Right lobe of liver (tissue), 6 donors: ENCODE measurements at places on chromosomes 7 and 10.

GRCh38 chr10:128528781-128529180, 402.6 kb upstream of the MKI67 start:
- no peak overlapping the region for H3K27ac ChIP-seq
- H3K4me3 ChIP-seq: no peak overlapping the region
- no peaks in the 10 kb centered on the region for H3K4me1 ChIP-seq
- no peak for DNase-seq

- no peak for DNase-seq
- H3K27ac ChIP-seq: no peak overlapping the region
- no peaks in the 10 kb centered on the region for H3K4me1 ChIP-seq
- no peaks in the 10 kb centered on the region for H3K27me3 ChIP-seq
- no peaks in the 10 kb centered on the region for H3K36me3 ChIP-seq
- H3K4me3 ChIP-seq: no peak overlapping the region
These were observed 131.3 kb upstream of the NPVF start for GRCh38 chr7:25359471-25360059.

DNA sequence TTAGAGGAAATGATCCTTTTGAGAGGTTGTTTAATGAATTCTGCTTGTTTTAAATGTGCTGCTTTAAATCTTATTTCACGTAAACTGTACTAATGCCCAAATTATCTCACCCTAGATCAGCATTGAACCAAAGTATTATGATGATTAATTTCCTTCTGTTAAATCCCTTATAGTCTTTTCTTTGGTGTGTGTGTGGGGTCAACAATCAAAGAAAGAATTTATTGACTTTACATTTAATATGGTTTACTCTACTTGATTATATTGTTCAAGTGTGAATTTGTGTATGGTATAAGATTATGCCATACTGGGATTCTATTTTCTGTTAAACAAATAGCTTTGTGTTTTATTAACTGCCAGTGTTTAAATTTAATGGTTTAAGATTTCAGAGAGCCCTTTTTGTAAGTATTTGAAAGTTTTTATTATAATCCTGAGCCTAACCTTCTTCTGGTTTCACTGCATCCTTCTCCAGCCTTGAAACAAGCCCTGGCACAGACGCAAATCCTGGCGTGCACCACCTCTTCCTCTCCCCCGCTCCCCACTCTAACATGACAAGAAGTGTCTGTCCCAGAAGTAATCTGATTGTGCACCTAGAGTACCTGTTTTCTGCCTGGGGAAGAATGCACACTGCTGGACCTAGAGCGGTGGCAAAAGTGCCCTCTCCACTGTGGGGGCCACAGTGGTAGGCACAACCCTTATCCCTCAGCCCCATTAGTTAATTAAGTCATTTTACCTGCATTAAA, 70.6 kb downstream of the KAT6B start:
- H3K27ac ChIP-seq: no peak overlapping the region
- no peak overlapping the region for H3K4me3 ChIP-seq
- H3K27me3 ChIP-seq: no peaks in the 10 kb centered on the region
- no peaks in the 10 kb centered on the region for H3K4me1 ChIP-seq
- DNase-seq: no peak

GRCh38 chr10:67788028-67788886, 49.7 kb downstream of the DNAJC12 start:
- no peaks in the 10 kb centered on the region for H3K4me1 ChIP-seq
- H3K4me3 ChIP-seq: peak overlapping the region; percentile 9
- no peak overlapping the region for H3K27ac ChIP-seq
- DNase-seq: peak; percentile 86

- H3K4me1 ChIP-seq: no peaks in the 10 kb centered on the region
- no peak overlapping the region for H3K4me3 ChIP-seq
- peak; percentile 38 for DNase-seq
- H3K36me3 ChIP-seq: no peaks in the 10 kb centered on the region
These were observed 70.4 kb upstream of the APBB1IP start for GRCh38 chr10:26367771-26368170.

DNA sequence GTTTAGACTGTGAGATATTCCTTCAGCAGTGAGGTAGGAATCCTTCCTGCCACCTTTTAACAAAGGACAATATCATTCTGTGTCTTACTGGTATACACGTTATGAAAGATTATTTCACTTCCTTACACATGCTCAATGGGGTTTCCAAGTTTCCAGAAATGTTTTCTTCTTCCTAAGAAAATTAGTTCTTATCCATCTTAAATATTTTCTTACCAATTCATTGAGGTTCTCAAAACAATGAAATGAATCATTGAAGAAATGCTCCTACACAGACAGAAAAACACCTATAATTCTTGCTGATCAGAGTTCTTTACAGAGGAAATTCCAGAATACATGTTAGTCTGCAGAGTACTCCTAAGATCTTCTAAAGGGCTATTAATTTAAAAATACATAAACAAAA, 51.4 kb upstream of the SEC61G start:
- H3K27me3 ChIP-seq: no peaks in the 10 kb centered on the region
- no peak for DNase-seq
- no peak overlapping the region for H3K27ac ChIP-seq
- no peaks in the 10 kb centered on the region for H3K4me1 ChIP-seq

DNA sequence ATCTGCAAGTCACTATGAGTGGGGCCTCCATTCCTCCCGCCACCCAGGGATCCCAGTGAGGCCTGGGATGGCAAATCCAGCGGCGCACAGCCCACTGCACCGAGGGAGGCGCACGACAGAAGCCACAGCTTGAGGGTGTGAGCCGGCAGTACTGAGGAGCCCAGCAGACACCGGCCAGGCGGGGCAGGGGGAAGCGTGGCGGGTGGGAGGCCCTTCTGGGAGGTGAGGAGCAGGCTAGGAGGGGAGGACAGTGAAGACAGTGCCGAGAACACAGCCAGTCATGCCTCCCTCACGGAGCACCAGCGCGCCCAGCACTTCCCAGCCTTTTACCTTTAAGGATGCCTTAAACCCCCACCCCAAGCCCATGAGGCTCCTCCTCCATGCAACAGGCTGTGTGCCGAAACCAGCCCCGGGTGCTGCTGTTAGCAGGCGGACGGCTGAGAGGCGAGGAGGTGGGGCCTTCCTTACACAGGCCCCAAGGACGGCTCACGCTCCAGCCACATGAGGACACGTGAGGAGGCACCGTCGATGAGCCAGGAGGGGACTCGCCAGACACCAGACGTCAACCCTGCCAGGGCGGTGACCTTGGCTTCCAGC, 258.5 kb downstream of the PTPRN2 start:
- H3K36me3 ChIP-seq: no peaks in the 10 kb centered on the region
- H3K4me1 ChIP-seq: no peaks in the 10 kb centered on the region
- H3K4me3 ChIP-seq: no peak overlapping the region
- H3K27ac ChIP-seq: no peak overlapping the region

DNA sequence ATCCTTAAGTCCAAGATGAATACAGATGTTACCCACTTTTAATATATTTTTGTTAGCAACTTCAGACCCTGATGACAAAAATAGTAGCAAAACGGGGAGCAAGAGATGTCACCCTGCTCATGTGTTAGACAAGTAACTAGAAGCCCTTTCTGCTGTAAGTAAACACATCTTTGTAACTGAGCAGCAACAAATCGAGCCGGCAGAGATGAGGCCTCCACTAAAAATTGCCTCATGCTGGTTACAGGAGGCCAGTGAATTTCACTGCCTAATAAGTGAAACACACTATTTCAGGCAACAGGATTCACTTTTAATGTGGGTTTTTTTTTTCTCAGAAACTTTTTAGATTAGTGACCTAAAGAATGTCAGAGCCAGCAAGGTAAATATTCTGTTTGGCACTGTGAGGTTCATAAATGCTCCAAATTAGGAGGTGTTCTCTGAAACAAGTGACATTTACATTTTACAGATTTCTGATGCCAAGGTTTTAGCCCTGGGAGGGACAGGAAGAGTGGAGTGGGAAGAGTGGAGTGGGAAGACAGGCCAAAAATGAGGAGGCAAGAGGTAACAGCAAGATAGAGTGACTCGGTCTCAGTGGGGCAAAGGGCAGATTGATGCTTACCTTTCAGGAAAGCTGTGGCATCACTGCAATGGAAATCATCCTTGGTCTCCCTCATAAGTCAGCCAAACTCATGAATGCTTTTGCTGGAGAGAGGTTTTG, 53.6 kb upstream of the LRRC17 start:
- H3K36me3 ChIP-seq: no peaks in the 10 kb centered on the region
- no peak for DNase-seq
- no peaks in the 10 kb centered on the region for H3K27me3 ChIP-seq

DNA sequence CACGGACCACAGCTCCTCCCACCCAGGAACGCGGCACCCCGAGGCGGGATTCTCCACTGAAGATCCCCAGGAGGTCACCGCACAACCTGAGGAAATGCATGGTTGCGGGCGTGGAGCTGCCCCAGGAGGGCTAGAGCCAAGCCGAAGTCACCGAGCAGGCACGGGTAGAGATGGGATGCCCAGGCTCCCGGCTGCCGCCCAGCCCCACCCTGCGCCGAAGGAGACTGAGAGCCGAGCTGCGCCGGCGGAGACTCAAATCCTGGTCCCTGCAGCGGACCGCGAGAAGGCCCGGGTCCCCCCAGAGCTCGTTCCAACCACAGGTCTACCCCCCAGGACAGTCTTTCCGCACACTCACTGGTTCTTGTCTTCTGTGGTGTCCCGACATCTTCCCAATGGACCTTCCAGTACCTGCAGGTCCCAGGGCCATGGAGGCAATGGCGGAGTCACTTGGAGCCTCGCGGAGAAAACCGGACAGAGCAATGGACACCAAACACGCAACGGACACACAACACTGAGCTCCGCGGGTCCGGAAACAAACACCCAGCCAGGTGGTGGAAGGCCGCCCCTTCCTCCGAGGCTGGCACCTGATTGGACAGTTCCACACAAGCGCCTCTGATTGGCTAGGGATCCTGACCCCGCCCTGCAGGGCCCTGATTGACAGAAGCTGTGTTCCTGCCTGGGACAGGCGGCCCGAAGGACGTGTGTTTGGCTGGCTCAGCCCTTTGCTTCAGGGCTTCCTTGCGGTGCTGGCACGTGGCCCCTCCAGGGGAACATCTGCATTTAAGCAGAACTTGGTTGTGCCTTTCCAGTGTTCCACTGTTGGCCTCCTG, 331.9 kb upstream of the NUPR2 start:
- H3K4me1 ChIP-seq: no peaks in the 10 kb centered on the region
- H3K27ac ChIP-seq: no peak overlapping the region
- H3K36me3 ChIP-seq: no peaks in the 10 kb centered on the region
- no peak for DNase-seq
- no peaks in the 10 kb centered on the region for H3K27me3 ChIP-seq
